ENCODE measurements at places on chromosomes 3 and 15.

DNA sequence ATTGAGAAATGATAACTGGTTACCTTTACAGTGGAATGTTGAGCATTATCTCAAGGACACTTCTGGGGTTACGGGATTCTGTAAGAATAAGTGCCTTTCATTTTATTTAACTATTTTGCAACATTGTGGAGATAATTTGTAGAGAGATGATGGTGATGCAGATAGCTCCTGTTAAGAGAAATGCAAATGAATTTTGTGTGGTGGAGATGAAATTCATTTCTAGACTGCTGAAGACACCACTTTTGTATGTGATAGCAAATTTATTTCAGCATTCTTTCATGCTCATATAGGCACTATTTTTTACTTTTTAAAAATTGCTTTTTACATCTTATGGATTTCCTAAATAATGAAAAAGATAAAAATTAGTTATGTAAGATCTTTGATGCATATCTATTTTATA is 463.3 kb upstream of the CBLB start:
- no peak for DNase-seq

DNA sequence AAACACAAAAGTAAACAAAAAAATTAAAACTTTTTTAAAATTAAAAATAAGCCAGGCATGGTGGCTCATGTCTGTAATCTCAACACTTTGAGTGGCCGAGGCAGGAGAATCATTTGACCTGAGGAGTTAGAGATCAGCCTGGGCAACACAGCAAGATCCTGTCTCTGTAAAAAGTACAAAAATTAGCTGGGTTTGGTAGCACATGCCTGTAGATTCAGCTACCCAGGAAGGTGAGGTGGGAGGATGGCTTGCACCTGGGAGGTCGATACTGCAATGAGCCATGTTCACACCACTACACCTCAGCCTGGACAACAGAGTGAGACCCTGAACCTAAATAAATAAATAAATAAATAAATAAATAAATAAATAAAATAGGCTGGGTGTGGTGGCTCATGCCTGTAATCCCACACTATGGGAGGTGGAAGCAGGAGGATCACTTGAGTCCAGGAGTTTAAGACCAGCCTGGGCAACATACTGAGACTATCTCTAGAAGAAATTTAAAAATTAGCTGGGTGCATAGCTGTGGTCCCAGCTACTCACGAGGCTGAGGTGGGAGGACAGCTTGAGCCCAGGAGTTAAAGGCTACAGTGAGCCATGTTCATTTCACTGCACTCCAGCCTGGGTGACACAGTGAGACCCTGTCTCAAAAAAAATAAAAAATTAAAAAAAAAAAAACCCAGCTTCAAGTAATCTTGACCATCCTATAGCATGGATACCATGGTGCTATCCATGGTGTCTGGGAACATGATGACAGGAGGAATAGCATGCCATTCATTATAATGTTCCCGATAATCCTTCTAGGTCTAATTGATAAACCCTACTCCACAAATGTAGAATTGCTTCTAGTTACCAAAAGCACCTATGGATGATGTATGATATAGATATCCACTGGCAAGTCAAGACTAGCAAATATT is 4.2 kb downstream of the MYO5A start:
- no peak for DNase-seq

DNA sequence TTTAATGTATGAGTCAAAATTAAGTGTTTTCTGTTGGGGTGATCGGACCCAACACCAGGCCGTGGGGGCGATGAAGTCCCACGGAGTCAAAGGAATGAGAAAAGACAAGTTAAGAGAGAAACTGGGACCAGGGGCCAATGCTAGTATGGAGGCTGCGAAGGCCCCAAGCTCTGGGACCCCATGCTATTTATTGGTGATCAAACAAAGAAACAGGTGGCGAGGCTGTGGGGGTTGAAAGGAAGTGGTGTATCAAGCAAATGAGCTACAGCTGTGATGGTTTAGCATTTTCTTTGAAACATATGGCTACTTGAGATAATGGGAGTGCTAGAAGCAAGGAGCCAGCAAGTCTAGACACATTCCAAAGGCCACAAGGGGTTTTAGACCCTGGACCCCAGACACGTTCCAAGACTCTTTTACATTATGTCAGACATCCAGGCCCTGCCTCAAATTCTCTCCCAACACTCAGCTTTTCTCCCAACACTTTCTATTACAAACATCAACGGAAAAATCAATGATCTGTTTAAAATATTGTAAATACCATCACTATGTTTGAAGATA is 56.0 kb upstream of the SNRPN start:
- no peak for DNase-seq

DNA sequence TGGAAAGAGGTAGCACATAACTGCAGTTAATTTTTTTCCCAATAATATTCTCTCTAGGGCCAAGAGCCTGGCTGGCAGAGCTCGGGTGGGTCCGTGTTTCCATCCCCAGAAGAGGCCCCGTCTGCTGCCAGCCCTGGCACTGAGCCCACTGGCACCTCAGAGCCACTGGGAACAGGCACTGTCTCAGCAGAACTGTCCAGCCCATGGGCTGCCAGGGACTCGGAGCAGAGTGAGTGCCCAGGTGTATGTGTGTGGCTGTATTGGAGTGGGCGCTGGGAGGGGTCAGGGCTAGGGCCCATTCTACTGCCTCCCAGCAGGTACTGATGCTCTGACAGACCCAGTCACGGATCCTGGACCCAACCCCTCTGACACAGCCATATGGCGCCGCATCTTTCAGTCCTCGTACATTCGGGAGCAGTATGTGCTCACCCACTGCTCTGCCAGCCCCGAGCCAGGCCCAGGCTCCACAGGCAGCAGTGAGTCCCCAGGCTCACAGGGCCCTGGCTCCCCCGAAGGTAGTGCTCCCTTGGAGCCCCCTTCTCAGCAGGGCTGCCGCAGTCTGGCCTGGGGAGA is 8.9 kb downstream of the VWA5B2 start:
- DNase-seq = no peak

- no peak for DNase-seq
Observed at GRCh38 chr15:39132954-39133600, 447.8 kb upstream of the THBS1 start.

Measured in CD4-positive, alpha-beta T cell treated with Interferon gamma for 1 hour (primary cell).